ENCODE measurements at places on chromosomes 7 and 10.

GRCh38 chr7:156363751-156364150, 276.8 kb upstream of the RNF32 start:
- DNase-seq = no peak

DNA sequence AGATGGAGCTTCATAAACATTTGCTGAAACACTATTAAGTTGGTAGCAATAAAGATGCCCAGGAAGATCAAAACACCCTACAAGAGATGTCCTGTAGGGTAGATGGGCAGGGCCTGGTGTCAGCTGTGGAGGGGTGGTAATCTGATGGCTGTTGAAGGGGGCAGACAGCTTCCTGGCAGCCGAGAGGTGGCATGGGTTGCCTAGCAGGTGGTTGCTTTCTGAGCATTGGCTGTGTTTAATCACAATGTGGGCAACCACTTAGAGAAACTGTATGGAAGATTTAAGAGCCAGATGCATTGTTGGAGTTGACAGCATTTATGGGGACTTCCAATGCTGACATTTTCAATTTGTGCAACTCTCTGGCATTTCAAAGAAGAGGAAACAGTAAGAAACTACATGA, 79.9 kb upstream of the SLC26A5 start:
- no peak for DNase-seq

DNA sequence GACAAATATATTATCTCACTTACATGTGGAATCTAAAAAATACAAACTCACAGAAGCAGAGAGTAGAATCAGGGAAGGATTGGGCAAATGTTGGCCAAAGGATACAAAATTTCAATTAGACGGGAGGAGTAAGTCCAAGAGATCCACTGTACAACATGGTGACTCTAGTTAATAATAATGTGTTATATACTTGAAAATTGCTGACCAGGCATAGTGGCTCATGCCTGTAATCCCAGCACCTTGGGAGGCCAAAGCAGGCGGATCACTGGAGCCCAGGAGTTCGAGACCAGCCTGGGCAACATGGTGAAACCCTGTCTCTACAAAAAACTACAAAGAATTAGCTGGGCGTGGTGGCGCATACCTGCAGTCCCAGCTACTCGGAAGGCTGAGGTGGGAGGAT, 16.4 kb downstream of the MTERF1 start:
- no peak for DNase-seq

DNA sequence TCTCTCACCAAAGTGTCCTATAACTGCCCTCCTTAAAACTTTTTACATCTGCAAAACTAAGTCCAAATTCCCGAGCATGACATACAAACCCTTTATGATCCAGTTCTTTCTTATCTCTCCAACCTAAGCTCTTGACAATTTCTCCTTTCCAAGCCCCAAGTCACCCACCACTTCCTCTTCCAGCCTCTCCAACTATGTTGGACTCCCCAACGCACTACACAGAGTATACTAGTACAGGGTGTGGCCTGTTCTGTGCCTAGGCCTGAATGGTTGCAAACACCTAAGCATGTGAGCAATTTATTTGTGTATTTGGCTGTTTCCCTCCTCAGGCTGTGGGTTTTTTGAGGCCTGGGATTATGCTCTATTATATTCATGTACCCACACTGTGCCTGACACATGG, 101.2 kb upstream of the APBB1IP start:
- DNase-seq = no peak

DNA sequence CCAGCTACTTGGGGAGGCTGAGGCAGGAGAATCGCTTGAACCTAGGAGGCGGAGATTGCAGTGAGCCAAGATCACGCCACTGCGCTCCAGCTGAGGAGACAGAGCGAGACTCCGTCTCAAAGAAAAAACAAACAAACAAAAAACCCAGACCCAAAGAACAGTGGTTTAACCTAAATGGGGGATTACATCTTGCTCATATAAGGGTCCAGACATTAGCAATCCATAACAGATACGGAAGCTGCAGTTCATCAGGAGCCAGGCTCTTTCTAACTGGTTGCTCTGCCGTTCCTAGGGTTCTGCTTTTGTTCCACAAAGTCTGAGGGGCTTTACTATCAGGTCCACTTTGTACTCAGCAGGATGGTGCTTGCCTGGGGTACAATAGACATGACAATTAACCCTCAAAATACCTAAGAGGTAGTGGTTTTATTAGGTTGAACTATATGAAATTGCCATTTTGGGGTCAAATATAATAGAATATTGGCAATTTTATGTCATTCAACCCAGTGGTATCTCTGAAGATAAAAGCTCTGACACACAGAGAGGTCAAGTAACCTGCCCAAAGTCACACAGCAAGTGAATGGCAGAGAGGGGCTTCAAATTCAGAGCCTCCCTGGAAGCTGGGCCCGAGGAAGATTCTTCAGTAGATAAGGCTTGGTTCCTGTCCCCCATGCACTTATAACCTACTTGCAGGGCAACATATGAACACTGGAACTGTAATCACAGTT, 21.3 kb downstream of the NYAP1 start:
- DNase-seq = no peak

DNA sequence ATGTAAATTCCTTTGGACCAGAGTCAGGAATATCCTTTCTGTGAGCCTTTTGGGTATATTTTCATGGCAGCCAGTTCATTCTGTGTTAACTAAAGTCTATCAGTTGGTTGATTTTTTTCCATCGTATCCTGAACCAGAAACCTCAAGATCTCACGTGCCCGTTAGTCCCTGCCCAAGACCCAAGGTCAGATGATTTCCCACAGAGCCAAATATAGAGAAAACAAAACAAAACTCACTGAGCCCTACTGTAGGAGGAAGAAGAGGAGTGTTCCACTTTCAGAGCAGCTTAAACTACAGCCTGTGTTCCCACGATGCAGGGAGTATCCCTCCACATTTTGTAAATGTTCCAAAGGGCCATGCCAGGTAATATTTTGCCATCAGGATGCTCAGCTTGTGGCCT, 96.0 kb upstream of the ADO start:
- DNase-seq = no peak

- DNase-seq = no peak
Measured at GRCh38 chr10:80734589-80734988, 196.9 kb downstream of the SH2D4B start.

- no peak for DNase-seq
Measured at GRCh38 chr7:112047421-112047820, 158.8 kb downstream of the DOCK4 start.

DNA sequence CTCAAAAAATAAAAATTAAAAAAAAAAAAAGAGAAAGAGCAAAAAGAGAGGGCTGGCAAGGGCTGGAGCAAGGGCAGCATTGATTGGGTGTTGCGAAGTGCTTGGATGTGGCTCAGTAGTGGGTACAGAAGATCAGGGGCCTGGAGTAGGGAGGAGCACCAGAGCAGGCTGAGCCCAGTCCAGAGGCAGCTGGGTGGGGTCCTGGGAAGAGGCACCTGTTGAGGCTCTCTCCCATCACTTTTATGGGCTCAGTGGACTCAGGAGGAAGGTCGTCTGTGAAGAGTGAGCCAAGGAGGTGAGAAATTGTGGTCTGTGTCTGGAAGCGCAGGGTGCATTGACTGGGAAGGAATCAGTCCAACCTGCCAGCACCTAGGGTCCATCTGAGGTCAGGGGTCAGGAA, 11.8 kb upstream of the ZMIZ2 start:
- no peak for DNase-seq

GRCh38 chr7:90817151-90817550, 221.0 kb downstream of the CDK14 start:
- DNase-seq = no peak

DNA sequence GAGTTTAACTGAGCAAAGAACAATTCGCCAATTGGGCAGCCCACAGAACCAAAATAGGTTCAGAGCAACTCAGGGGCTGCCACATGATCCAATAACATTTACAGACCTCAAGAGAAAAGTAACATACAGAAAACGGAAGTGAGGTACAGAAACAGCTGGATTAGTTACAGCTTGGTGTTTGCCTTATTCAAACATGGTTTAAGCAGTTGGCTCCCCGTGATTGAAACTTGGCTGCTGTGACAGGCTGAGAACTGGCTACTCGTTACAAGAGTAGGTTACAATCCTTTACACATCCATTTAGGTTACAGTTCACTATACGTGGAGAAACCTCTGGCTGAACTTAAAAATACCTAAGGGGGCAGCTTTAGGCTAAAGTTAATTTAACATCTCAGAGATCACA, 673.1 kb upstream of the PHF14 start:
- no peak for DNase-seq

GRCh38 chr10:122236690-122237306, 34.3 kb upstream of the BTBD16 start:
- DNase-seq = no peak

DNA sequence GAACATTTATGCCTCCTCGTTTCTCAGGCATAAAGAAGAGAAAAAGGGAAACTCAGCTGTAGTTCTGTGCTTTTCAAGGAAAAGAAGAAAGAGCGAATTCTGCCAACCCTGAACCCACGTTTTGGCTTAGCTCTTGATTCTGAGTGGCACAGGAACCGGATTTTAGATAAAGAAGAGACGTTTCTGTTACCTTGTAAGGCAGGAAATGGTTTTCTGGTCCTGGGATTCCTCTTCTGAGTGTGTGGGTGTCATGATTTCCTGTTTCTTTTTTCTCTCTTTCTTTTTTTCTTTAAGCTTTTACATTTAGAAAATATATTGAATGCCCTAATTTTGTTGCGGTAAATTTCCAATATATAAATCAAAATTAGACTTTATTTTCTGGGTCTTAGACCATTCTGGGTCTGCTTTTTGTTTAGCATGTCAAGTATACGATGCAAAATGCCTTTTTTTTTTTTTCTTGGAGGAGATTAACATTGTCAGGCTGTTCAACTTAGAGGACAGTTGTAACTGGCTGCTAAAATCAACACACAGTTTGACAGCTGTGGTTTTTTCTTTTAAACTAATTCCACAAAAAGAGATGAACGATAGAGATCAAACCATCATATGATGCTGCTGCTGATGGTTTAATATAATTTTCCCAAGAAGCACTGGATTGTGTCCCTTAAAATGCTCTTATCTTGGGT, 190.8 kb downstream of the GATA3 start:
- DNase-seq = no peak

DNA sequence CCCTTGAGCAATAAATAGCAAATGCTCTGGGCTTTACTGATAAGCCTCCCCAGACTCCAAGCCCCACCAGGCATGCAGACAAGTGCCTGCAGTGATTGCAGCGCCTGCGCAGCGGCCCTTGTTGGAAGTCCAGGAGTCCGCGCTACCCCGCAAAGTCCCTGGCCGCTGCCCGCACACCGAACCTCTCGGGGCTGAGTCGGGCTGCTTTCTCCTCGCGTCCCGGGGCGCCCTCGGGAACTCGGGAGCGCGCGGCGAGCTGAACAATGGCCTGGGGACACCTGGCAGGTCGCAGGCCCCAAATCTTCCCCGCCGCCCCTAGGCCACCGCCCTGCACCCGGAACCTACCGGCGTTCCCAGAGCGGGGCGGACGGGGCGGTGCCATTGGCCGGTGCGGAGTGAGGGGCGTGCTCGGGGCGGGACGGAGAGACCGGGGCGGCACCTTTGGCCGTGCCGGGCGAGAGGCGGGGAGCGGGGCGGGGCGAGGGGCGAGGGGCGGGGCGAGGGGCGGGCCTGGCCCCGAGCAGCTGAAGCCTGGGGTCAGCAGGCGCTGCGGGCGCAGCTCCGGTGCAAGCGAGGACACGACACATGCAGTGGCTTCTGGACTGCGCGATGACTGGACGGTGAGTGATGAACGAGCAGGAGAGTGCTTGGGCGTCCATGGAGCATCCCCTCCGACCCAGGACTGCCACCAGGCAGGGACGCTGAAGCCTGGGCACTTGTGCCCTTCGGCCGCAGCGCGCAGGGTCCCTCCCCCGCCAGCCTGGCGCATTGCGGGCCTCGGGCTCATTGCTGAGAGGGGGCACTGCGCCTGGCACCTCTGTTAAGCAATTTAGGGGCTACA, at the start of gene RASSF4:
TSS of gene RASSF4 (plus strand) at position 556 of the 841 bp plus-strand sequence. CDS start 10,401 bp downstream, outside the sequence.
- peak; percentile 91 for DNase-seq

DNA sequence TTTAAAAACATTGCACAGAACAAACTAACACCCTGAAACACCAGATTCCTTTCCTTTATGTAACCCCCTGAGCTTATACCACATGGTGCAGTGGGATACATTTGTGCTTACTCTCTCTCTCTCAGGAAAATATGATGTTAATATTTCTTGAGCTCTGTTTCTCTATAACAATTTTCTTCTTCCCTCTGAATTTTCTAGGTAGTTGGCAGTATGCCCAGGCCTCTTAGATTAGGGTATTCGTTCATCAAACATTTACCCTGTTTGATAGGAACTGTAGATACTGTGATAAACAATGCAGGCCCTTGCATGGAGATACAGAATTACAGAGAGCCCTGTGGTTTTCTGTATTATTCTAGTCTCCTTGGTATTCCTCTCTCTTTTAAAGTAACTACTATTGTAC, 567.8 kb downstream of the IPMK start:
- DNase-seq = no peak

DNA sequence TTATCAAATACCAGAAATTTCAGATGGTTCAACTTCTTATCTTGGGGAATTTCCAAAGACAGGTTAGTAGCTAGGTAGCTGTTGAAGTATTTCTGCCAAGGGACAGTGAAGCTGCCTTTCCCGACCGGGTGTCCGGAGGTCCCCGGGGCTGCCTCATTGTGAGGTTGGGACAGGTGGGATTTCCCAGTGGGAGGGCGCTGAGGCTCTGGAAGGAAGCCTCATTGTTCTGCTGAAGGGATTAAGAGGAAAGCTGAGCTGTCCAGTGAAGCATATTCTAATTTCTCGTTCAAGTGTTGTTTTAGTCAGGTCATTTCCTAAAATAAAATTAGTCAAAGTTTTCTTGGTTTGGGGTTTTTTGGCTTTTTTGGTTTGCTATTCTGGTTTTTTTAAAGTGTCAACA, 244.2 kb downstream of the MGMT start:
- no peak for DNase-seq

DNA sequence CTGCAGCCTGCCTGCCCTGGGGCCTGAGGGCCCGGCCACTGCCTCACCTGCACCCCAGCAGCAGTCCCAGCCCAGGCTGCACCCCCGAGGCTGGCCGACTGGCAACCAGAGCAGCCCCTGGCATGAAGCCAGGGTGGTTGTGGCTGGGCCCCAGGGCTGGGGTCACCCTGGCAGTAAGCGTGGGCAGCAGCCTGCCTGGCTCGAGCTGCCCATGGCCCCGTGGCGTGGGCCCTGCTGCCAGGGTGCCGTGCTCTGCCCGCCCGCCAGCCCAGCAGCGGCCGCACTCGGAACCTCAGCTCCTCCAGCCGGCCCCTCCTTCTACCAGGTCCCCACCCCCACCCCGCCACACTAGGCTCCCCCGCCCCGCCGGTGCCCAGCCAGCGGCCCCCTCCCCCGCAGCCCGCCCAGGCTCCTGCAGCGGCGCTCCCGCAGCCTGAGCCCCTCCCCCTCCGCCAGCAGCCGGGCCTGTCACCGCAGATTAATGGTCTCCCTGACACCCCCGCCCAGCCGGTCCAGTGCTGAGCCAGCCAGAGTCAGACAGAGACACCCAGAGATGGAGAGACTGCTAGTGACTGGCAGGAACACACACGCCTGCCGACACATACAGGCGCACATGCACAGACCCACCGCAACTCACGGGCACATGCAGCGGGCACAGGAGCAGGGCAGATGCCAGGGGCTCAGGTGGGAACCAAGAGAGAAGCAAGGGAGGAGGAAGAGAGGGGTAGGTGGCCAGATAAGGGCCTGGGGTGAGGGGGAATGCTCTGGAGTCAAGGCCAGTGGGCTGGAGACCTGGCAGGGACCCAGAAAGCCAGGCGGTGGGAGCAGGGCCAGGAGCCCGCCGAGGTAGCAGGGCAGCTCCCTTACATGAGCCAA, 22.4 kb downstream of the KCNH2 start:
- no peak for DNase-seq

GRCh38 chr10:123144697-123145541, 3.0 kb upstream of the HMX2 start:
- no peak for DNase-seq
